ENCODE measurements at places on chromosomes 11 and 22. TPM values are rescaled to one million over a fixed set of nuclear protein-coding genes. Genes with fewer than 3 reads are reported as not detected.

The CARD10 gene
- total RNA-seq: 12.2 TPM

The OR52N4 gene
- not detected for total RNA-seq

The LGALS12 gene
- 0.89 TPM for total RNA-seq

The LRRN4CL gene
- 1.6 TPM for total RNA-seq

The SLC35C1 gene
- total RNA-seq: 14.6 TPM

The APLNR gene
- total RNA-seq: 3.1 TPM

The INCENP gene
- 51.6 TPM for total RNA-seq

The LINC01488 gene
- total RNA-seq: not detected

The TCP11L1 gene
- 18.5 TPM for total RNA-seq

The GRAP2 gene
- not detected for total RNA-seq

The B4GAT1 gene
- 29.5 TPM for total RNA-seq

The CNGA4 gene
- total RNA-seq: 0.54 TPM

The SLC7A4 gene
- total RNA-seq: 3.2 TPM

The PGA4 gene
- not detected for total RNA-seq

The SYCE3 gene
- total RNA-seq: not detected

The SAC3D1 gene
- 16.3 TPM for total RNA-seq

The GDPD4 gene
- not detected for total RNA-seq

The GGTLC3 gene
- not detected for total RNA-seq

The SERHL2 gene
- 2.6 TPM for total RNA-seq

The PANX3 gene
- not detected for total RNA-seq

The TBX1 gene
- total RNA-seq: 0.34 TPM

The PTGDR2 gene
- 0.71 TPM for total RNA-seq

The OR51I1 gene
- total RNA-seq: 0.93 TPM

The OR10D3 gene
- not detected for total RNA-seq

The CRYBB2 gene
- total RNA-seq: not detected

The TMPRSS5 gene
- 2.3 TPM for total RNA-seq

The NLRP14 gene
- total RNA-seq: 0.54 TPM
